ENCODE measurements at places on chromosomes 4 and X.

DNA sequence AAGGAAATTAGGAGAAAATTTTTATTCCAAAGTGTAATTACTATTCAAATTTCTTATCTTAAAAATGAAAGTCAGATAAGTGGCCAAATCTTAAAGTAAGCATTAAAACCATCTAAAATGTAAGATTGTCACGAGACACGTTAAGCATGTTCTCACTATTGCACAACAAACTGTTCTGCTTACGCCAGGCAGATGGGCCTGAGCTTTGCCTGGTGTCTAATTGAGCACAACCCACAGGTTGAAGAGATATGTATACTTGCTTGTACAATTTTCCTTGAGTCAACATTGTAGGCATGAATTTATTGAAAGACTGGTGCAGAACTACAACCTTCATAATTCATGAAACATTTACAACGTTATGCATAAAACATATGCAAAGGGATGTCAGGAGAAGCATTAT is 3.9 kb downstream of the RNF128 start:
- no peak for DNase-seq

- DNase-seq, result no peak
Observed at GRCh38 chrX:74351760-74352159, 47.8 kb downstream of the ZCCHC13 start.

GRCh38 chrX:72685018-72685417 is 29.1 kb downstream of the PHKA1 start:
- no peak for DNase-seq

- DNase-seq, result no peak
Observed at GRCh38 chrX:42930951-42931350, 153.0 kb upstream of the PPP1R2C start.

- DNase-seq, result no peak
Observed at GRCh38 chr4:79759793-79760192, 313.2 kb downstream of the ANTXR2 start.

- DNase-seq, result no peak
Observed at GRCh38 chr4:81359207-81359606, 112.5 kb downstream of the RASGEF1B start.

All from esophagus squamous epithelium (tissue), 5 donors.